Tibial nerve (tissue), 4 donors: ENCODE measurements at places on chromosomes 5 and 9.

DNA sequence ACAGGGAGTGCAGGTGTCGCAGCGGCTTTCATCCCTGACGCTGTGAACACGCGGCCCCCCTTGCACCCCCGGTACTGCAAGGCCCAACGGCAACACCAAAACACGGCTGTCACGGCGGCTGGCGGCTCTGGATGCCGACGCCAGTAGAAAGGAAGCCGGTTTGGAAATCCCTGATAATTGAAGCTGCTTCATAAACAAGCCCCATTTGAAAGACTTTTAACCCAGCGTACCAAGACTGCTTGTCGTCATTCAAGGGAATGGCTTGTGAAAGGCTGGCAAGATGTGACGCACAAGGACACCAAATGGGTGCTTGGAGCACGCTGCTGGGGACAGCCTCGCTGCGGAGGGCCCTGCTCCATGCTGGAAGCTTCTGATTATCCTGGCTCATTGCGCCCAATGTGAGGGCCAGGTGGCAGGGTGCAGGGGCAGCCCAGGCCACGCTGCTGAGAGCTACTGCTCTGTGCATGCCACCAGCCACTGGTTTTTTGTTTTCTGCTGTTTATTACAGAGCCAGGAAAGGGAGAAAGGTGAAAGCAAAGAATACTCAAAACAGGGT is 63.1 kb downstream of the GTF3C4 start:
- peak; percentile 23 for DNase-seq

- no peak for DNase-seq
These were observed 56.9 kb downstream of the PDE6A start for GRCh38 chr5:149887622-149888183.

DNA sequence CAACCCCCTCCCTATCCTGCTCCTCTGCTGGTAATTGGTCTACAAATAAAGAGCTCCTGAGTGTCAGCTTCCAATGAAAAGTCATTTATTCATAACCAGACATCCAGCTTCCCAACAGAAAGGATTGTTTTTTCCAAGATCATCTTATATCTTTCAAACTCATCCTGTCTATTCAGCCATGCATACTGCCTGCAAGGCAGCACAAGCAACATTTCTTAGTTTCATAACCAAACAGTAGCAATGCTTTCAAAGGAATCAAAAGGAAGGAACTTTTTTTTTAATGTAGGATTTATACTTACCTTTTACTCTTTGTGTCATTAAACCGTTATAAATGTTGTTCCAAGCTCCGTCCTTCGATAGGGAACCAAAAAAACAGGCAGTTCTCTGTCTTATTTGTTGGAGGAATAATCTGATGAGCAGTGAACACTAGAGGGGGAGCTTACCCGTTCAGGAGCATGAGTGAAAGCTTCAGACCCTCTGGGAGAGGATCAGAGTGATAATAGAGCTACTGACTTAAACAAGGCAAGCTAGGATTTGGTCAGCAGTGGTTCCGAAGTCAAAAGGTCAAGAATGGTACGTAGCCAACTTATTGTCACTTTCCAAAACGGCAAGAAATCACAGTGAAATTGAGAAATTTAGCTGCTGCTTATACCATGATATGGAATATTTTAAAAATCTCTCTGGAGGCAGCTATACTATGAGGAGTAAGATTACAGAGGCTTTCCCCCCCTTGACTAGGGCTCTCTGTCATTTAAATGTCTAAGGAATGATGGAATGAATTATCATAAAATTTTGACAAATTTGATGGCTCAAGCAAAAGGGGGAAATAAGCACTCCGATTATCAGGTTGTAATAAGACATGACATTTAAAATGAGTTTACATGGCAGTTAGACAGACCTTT is 892.9 kb downstream of the NR2F1-AS1 start:
- DNase-seq: no peak

- DNase-seq: no peak
These were observed 20.2 kb downstream of the ALDH1A1 start for GRCh38 chr9:72932619-72933018.

DNA sequence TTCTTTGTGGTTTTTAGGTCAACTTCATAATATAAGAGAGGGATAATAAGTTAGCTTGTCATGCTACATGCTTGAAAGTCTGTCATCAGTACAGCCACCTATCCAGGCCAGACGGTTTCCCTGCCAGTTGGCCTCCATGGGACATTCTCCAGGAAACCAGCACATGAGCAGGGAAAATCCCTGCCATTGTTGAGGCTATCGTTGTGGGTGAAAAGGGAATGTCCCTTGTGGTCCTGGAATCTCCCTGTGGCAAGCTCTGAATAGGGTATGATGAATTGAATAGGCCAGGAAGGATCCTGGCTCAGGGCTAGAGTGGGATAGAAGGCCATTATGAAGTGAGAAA is 12.3 kb downstream of the F2RL1 start:
- no peak for DNase-seq

DNA sequence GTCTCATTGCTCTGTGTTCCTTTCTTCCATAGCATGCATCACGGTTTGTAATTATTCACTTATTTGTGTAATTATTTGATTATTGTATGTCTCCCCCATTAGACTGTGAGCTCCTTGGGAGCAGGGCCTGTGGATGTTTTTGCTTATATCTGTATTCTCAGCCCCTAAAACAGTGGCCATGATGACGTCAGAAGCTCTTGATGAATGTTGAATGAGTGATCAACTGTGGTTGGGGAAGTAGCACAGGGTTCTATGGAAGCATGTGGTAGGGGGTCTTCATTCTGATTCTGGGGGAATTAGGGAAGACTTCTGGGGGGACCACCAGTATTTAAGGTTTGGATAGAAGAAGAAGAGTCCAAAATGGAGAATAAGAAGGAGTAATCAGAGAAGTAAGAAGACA is 6.0 kb downstream of the DNAI1 start:
- no peak for DNase-seq
